ENCODE measurements at places on chromosomes 13 and 19.

DNA sequence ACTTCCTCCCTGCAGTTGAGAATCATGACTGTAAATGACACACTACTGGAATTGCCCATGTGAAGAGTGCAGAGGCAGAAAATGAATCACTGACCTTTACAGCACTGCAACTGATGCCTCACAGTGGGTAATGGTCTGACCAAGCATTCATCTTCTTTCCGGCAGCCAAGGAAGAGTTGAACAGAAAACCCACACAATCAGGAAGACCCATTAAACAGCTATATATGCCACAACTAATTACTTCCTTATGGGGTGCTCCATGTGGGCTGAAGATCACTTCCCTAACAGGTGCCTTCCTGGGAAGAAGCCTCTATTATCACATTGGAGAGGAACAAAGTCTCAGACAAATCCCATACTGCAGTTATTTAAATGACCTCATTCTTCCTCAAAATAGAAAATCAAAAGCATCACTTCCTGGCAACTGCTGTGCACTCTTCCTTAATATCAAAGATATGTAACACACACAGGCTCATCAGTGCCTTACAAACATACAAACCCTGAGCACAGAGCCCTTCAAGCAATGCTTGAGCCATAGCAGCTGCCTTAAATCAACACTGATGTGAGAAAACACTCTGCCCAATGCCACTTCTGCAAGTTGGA is 45.8 kb downstream of the RUBCNL start:
- DNase-seq, result no peak

- no peak for DNase-seq
These were observed 440.0 kb downstream of the RFC3 start for GRCh38 chr13:34257966-34258365.

- no peak for DNase-seq
These were observed 38.6 kb upstream of the ITM2B start for GRCh38 chr13:48194379-48194754.

GRCh38 chr19:23999821-24000610 is 85.3 kb downstream of the ZNF726 start:
- no peak for DNase-seq

GRCh38 chr19:29841559-29842367 is 30.0 kb downstream of the CCNE1 start:
- DNase-seq, result peak; percentile 40

DNA sequence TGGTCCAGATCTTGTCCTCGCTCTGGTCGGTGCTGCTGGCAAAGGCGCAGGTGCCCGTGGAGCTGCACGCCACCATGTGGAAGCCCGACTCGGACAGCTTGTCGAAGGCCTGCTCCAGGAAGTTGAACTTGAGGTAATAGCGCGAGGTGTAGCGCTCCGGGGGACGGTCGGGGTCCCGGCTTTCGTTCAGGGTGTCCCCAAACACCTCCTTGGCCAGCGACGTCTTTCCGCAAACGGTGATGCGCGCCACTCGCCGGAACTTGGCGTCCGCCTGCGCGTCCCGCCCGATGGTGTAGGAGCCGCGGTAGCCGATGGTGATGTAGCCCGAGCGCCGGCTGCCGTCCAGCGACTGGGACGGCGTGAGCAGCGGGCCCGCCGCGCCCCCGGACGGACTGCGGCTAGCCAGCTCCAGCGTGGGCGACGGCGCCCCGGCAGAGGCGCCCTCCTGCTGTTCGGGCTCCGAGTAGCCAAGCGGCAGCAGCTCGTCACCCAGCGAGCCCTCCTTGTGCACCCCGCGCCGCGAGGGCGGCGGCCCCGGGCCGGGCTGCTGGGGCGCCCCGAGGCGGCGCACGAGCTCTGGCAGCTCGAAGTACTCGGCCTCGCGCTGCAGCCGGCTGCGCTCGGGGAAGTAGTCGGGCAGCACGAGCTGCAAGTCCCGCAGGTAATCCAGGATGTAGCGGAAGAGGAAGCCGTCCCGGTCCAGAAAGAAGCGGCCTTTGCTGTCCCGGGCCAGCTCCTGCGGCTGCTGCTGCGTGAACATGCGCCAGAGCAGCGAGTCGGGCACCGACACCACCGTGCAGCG is 801 bp downstream of the KCTD12 start:
- DNase-seq, result peak; percentile 80

GRCh38 chr13:112582263-112582662 is 5.7 kb downstream of the TUBGCP3 start:
- DNase-seq, result no peak

- no peak for DNase-seq
These were observed 506 bp upstream of the AP1M1 start for GRCh38 chr19:16197188-16197621.

DNA sequence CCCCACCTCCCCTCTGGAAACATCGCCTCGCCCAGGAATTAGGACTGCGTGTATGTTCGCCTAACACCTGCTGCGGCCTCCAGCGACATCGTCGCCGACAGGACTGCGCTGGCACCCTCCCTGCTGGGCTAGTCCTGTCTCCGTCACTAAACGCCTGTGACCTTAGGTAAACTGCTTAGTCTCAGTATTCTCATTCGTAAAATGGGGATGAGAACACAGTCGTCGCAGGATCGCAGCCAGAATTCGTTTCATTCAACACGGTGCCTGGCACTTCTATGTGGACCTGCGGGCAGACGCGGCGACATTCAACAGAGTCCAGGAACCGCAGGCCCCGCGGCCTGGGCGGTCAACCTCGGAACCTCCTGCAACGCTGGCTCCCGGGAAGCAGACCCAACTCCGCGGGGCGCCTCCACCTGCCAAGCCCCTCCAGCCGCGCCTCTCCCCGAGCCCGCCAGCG is 485 bp downstream of the CRYL1 start:
- no peak for DNase-seq

GRCh38 chr19:45164577-45165335 is 4.0 kb upstream of the NKPD1 start:
- DNase-seq, result peak; percentile 37

GRCh38 chr19:30253581-30253996 is 118.6 kb upstream of the ZNF536 start:
- no peak for DNase-seq

GRCh38 chr13:29698106-29698505 is 102.6 kb upstream of the SLC7A1 start:
- DNase-seq, result no peak

- DNase-seq, result no peak
These were observed 172.7 kb downstream of the SPRY2 start for GRCh38 chr13:80168089-80168850.

DNA sequence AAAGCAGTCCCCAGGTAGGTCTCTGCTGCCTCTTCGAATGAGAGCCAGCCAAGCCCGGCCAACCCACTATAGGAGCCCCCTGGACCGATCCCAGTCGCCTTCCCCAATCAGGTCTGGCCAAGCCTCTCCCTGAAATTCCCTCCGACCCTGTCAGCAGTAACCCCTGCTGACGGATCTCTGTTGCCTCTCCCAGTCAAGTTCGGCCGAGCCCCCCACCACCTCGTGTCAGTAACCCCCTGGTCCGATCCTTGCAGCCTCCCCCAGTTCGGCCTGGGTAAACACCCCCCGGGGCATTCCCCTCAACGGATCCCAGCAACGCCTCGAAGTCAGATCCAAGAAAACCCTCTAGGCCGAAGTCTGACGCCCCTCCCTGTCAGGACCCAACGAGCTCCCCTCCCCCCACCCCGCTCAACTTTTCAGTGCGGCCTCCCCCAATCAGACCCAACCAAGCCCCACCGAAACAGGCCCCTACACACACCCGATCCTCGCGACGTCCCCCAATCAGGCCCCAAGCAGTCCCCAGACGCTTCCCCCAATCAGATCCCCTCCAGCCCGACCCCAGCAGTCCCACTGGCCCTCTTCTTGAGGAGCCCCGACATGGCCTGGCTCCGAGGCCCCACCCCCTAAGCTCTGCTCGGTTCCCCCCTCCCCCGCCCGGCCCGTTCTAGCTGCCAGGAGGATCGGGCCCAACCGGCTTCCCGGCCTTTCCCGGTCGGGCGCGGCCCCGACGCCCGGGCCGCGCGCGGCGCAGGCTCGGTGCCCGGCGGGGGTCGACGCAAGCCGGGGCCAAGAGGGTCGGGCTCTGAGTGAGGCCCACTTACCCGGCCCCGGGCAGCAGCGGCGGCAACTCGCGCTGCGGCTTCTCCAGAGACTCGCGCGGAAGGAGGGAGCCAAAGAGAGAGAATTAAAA is 1.8 kb downstream of the TNPO2 start:
- DNase-seq, result no peak

DNA sequence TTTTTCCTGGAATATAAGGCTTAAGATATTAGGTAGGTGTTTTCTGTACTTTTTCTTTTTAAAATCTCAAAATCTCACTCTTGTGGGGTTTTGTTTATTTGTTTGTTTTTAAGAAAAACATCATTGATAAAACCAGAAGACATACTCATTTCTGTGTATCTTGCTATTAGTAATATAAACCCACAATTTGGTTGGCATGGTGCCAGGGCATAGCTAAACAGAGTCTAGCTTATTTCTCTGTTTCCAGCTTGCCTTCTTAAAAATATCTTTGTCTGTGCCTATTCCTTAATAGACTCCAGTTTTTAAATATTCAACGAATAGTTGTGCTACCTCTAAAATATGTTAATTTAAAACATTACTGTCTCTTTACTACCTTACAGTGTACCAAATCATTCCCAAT is 1121.9 kb upstream of the PCDH20 start:
- DNase-seq, result no peak

GRCh38 chr19:39328046-39328705 is 7.5 kb upstream of the LRFN1 start:
- DNase-seq, result peak; percentile 74

DNA sequence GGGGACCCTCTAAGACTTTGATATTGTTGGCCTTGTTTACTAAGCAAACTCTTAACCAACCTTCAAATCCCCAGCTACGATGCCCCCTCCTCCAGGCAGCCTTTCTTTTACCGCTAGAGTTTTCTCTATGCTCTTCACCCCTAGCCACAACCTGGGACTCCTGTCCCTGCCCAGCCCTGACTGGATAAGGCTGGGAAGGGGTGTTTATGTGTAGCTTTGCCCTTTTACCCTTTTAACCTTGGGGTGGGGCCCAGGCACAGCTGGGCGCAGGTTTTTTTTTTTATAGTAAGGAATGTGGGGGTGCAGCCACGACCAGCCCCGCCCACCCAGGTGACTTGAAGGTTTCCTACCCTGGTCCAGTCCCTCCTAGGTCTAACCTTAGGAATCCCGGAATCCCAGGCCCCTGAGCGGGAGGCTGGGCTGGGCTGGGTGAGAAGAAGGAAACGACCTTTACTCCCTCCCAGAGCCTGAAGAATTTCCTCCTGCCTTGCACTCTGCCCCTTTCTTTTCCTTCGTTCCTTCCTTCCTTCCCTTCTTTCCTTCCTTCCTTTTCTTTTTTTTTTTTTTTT is 12.2 kb downstream of the TJP3 start:
- DNase-seq, result no peak

- DNase-seq, result no peak
These were observed 36.5 kb downstream of the COL4A1 start for GRCh38 chr13:110270507-110270906.

Data from NCI-H524 (cell line).